ENCODE measurements at places on chromosomes 5 and 9.

- DNase-seq: no peak
Observed at GRCh38 chr9:1458503-1458902, 408.3 kb downstream of the DMRT2 start.

- DNase-seq: no peak
Observed at GRCh38 chr9:98726735-98727134, 18.0 kb upstream of the GABBR2 start.

DNA sequence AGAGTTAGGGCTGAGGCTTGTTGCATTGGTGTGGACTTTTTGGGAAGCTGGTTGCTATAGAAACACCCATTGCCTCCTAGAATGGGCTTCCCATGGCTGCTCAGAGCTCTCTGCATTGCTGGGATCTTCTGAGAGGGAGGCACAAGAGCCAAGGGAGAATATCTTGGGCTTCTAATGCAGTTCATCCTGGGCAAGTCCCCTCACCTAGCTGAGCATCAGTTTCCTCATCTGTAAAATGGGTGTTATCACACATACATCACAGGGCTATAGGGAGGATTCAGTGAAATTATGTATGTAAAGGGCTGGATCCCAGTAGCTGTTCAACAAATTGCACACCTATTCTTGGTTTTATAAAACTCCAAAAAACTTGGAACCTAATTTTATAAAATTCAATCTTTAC is 106.1 kb upstream of the ALDH1B1 start:
- no peak for DNase-seq

DNA sequence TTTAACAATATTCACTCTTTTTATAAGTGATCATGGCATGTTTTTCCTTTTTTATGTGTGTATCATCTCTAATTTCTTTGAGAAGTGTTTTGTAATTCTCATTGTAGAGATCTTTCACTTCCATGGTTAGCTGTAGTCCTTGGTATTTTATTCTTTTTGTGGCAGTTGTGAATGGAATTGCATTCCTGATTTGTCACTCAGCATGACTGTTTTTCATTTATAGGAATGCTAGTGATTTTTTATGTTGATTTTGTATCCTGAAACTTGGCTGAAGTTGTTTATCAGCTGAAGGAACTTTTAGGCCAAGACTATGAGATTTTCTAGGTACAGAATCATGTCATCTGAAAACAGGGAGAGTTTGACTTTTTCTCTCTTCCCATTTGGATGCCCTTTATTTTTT is 13.1 kb upstream of the SPINK13 start:
- no peak for DNase-seq

- DNase-seq: peak; percentile 10
Observed at GRCh38 chr5:38607930-38608564, 51.6 kb upstream of the LIFR start.

DNA sequence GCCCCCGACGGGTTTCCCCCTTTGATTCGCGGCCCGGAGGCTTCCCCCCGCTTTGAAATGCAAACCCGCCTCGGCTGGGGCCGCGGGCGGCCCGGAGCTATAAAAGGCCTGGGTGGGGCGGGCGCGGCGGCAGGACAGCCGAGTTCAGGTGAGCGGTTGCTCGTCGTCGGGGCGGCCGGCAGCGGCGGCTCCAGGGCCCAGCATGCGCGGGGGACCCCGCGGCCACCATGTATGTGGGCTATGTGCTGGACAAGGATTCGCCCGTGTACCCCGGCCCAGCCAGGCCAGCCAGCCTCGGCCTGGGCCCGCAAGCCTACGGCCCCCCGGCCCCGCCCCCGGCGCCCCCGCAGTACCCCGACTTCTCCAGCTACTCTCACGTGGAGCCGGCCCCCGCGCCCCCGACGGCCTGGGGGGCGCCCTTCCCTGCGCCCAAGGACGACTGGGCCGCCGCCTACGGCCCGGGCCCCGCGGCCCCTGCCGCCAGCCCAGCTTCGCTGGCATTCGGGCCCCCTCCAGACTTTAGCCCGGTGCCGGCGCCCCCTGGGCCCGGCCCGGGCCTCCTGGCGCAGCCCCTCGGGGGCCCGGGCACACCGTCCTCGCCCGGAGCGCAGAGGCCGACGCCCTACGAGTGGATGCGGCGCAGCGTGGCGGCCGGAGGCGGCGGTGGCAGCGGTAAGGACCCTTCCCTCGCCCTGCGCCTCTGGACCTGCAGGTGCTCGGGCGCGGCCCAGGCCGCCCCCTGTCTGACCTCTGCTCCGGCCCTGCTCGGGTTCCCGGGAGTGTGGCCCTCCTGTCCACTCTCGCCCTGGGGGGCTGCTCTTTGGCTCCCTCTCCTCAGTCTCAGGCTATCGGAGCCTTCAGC is at the start of gene CDX1:
Gene CDX1, plus strand, starts transcription at position 129 of the 862 bp plus-strand sequence. Its CDS starts 99 bp downstream, at position 228.
- DNase-seq: peak; percentile 54

- no peak for DNase-seq
Observed at GRCh38 chr9:87406543-87407166, 91.0 kb upstream of the DAPK1 start.

- peak; percentile 90 for DNase-seq
Observed at GRCh38 chr5:171623551-171624097, 162.0 kb upstream of the SMIM23 start.

DNA sequence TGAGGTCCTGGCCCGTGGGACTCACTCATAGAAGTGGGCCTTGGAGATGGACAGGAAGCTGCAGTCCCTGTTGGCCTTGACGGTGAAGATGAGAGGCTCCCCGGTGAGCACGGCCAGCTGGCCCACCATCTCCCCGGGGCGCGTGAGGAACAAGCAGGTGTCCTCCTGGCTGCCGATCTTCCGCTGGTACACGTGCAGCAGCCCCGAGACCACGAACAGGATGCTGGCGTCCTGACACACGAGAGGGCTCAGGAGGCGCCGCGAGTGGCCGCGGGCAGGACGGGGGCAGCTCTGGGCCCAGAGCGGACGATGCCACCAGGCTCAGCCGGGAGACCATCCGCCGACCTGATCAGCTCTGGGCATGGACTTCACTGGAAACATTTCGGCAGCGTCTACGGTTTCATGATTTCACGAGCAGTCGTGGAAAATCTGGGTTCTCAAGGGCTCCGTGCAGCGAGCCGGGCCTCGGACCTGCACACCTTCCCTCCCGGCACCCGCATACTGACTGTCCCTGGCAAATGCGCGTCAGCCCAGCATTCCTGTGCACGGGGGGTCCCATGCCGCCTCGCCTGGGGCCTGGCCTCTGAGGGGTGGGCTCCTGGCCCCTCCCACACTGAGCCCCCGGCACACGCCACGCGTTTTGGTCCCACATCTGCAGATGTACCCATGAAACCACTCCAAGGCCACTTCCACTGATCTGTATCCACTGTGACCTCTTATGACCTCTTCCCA is 41.7 kb upstream of the NSMF start:
- no peak for DNase-seq

DNA sequence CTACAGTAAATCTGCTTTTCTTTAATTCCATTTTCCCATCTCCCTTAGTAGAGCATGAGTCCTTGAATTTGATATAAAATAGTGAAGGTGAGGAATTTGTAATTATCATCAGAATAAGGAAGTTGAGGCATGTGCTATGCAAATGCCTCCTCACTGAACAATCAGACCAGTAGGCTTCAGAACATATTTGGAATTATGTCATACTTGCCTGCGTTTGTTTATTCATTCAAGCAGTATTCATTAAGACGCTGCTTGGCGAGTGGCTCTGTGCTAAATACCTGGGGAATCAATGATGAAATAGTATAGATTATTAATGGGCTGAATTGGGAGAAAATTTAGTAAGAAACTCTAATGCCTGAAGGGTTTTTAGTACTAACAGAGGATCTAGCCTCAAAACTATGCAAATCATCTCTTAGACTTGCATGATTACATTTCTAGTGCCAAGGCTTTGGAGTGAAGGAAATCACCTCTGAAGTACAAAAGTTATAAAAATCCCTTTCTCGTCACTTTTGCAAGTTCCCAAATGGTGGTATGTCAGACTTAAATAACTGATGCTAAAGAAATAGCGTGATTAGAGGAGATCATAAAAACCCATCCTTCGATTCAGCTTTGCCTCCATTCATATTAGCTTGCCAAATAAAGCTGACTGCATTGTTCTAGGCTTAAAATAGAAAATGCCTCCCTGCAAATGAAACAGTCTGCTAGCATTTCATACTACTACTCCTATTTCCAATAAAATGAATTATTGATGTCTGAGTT is 141.7 kb downstream of the PCSK5 start:
- no peak for DNase-seq

DNA sequence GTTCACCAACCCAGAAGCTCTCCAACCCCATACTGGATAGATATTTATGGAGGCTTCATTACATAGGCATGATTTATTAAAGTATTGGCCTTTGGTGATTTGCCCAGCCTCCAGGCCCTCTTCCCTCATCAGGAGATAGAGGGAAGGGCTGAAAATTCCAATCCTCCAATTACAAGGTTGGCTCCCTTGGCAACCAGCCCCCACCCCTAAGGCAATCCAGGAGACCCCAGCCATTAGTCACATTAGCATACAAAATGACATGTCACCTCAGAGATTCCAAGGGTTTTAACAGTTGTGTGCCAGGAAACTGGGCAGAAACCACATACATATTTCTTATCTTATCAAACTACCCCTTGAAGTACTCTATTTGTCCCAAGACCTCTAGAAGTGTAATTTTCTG is 210.0 kb downstream of the HINT1 start:
- peak; percentile 8 for DNase-seq

GRCh38 chr9:16139774-16140173 is 586.9 kb downstream of the CCDC171 start:
- DNase-seq: no peak

GRCh38 chr5:157233515-157233914 is 32.4 kb upstream of the CYFIP2 start:
- DNase-seq: no peak

DNA sequence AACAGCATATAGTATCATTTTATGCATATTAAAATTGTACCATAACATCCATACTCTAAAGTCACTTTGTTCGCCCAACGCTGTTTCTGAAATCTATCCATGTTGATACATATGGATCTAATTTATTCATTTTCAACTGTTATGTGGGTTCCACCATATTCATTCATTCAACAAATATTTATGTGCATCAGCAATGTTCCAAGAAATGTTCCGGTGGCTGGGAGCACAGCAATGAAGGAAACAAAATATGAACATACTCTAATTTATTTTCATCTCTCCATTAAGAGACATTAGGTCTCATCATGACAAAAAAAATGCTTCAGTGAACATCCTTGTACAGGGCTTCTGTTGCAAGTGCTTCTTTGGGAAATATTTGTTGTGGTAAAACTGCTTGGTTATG is 75.4 kb downstream of the MARCHF3 start:
- DNase-seq: no peak

GRCh38 chr9:97564291-97565175 is 63.1 kb downstream of the TMOD1 start:
- DNase-seq: no peak

- DNase-seq: no peak
Observed at GRCh38 chr5:84378420-84378819, 6.3 kb downstream of the EDIL3 start.

- DNase-seq: peak; percentile 70
Observed at GRCh38 chr9:96061293-96061987, 185.9 kb downstream of the ERCC6L2 start.

- DNase-seq: no peak
Observed at GRCh38 chr9:88320748-88321415, 67.4 kb upstream of the SPIN1 start.

GRCh38 chr5:68167195-68167651 is 48.3 kb upstream of the PIK3R1 start:
- DNase-seq: no peak

Measured in iPS-NIHi11 (cell line).